ENCODE measurements at places on chromosomes 16 and 17.

DNA sequence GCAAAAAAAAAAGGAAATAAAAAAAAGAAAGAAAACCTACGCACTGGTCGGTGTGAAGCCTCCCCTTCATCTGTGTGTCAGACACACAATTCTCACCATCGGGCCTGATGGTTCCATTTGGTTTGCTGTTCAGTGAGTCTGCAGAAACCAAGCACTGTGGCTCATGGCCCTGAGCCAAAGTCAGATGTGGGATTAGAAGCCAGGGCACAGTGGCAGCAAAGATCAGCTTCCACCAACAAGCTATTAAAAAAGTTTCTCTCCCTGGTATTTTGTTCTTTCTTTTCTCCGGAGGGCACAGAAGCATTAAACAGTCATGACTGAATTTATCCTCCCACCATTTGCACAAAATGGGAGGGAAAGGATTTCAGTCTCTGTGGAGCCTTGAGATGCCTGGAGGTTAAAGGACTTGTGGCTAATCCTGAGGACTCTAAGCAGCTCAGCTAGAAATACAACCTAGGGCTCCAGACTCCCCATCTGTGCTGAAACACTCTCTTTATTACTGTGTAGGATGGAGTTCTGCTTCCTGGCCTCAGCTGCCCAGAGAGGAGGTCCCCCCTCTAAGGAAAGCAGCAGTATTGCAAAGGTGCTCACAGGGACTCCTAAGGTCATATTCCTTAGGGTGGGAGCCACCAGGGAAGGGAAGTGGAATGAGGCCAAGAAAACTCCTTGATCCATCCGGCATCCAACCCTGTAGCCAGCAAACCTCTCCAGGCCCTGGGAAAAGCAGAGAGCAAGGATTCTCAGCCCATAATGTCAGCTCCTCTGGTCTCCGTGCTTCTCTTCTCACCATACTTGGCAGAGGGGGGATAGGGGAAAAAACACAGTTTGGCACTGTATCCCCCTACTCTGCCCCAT is 28.2 kb downstream of the SLC39A11 start:
- DNase-seq: no peak

DNA sequence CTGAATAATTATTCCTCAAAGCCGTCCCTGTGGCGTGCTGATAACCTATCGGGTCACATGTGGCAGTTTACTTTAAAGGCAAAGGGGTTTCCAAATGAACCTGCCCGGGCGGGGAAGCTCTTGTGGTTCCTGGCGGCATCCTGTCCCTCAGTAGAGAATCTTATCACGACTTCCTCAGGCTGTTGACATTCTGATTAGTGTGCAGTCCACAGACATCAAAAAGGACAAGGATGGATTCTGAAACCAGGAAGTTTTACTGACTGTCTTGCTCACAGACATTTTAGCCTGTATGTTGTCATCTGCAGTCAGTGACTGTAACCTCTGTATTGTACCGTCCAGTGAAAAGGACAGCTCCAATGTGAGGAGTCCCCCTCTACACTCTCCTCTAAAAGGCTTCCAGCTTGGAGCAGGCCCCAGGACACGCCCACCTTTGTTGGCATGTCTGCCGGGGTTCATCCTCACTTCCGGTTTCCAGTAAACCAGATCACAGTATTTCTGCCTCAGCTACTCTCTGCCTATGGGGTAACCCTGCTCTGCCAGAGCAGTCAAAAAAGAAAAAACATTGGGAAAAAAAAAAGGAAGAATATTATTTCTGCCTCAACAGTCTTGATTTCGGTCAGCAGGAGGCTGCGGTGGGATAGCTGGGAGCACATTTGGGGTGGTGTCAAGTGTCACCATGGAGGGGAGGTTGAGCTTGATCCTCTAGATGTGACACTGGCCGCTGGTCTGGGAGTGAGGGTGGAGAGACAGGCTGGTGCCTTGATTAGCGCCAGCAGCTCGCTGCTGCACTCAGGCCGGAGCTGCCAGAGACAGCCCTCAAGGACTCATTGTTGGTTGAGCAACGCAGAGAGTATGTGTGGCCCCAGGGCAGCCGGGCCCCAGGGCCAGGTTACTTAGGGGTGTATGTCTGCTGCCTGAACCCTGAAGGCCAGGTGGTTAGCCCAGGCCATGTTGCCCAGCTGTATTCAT is 89.0 kb upstream of the DNAH17 start:
- no peak for DNase-seq

DNA sequence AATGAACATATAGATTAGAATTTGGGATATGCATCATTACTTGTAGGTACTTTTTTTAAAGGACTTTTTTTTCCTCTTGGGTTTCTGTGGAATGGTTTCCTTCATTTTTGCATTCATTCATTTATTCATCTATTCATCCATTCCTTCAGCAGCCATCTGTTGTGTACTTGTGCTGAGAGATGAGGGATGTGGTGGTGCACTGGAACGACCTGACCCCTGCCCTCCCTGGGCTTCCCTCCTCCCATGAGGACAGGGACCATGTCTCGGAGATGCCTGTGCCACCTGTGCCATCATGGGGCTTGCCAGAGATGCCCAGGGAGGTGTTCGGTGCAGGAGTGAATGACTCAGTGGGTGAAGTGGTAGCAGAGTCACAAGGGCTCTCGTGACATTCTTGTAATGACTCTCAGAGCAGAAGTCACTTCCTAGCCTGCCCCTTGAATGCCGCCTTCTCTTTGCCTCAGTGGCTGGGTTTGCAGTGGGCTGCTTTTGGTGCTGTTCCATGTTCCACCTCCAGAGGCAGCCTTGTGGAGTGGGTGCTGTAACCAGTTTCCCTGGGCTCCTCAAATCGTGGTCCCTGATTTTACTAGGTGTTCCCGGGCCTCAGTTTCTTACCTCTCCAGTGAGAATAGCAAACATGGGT is 43.9 kb downstream of the CLEC16A start:
- DNase-seq: no peak

GRCh38 chr16:50274326-50275097 is 8.2 kb downstream of the ADCY7 start:
- DNase-seq: no peak

GRCh38 chr17:81902653-81903414 is 796 bp downstream of the NPB start:
- no peak for DNase-seq

- DNase-seq: no peak
Observed at GRCh38 chr16:71622088-71622487, 3.9 kb upstream of the MARVELD3 start.

- DNase-seq: no peak
Observed at GRCh38 chr17:45973946-45974859, 24.8 kb upstream of the STH start.

DNA sequence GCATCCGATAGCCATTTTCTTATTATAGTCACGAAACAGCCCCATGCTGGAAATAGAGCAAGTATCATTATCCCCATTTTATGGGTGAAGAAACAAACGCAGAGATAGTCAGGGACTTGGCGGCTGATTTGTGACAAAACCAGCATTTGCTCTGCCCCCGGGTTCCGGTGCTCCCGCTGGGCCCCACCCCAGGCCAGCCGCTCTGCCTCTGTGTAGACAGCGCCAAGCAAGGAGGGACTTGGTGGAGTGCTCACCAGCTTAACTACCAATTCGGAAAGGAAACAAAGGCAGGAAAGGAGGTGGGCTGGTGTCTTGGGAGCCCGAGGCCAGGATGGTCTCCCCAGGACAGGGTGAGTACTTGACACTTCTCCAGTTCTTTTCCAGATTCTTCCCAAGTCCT is 10.0 kb downstream of the SRL start:
- DNase-seq: no peak

DNA sequence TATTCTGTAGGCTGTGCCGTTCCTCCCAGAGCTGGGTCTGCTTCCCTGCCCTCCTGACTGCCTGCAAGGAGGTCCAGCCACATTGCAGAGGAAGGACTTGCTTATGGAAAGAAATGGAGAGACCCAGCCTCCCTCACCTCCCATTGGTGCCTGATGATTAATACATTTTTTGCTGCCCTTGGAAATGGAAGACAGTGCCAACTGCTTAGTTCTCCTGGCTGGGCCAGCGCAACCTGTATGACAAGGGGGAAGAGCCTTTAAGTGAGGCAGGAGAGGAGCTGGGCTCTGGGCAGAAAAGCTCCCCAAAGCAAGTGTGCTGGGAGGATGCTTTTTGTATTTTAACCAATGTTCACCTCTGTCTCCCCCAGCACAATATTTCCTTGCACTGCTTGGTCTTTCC is 238.5 kb downstream of the SOX9 start:
- DNase-seq: no peak

GRCh38 chr16:84660973-84661372 is 12.7 kb downstream of the KLHL36 start:
- no peak for DNase-seq

DNA sequence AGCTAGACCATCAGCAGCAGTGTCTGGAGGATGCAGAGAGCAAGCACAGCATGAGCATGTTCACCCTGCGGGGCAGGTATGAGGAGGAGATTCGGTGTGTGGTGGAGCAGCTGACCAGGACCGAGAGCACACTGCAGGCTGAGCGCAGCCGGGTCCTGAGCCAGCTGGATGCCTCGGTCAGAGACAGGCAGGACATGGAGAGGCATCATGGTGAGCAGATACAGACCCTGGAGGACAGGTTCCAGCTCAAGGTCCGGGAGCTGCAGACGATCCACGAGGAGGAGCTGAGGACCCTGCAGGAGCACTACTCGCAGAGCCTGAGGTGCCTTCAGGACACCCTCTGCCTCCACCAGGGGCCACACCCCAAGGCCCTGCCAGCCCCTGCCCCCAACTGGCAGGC is 38.8 kb downstream of the PLD6 start:
- no peak for DNase-seq

- no peak for DNase-seq
Observed at GRCh38 chr16:73092236-73092781, 44.4 kb upstream of the ZFHX3 start.

DNA sequence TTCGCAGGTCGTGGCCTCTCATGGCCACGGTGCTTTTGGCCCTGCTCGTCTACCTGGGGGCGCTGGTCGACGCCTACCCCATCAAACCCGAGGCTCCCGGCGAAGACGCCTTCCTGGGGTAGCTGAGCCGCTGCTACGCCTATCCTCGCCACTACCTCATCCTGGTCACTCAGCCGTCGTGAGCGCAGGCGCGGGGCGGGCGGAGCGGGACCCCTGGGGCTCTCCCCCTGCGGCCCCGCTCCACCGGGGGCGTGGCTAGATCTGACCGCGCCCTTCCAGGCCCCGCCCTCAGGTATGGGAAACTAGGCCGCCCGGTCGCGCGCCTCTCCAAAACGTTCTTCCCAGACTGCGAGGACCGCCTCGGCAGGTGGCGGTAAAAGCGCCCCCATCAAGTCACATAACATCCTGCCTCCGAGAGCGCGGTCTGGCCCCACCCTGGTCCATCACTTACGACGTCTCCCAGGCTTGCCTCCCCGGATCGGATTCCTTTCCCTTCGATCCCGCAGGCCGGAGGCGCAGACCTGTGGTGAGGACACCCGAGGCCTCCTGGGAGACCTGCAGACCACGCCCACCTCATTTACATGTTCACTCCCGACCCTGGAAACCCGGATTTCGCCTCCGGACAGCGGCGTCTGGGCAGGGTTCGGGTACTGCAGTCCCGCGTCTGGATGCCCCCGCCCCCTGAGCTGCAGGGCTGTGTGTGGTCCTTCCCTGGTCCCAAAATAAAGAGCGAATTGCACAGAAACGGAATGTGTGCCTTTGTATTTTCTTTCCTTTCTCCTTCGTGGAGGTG is 91.5 kb upstream of the TMEM97 start:
- no peak for DNase-seq

- DNase-seq: no peak
Observed at GRCh38 chr17:68628576-68628957, 27.4 kb upstream of the FAM20A start.

- no peak for DNase-seq
Observed at GRCh38 chr16:85543536-85543935, 69.6 kb upstream of the GSE1 start.

GRCh38 chr16:53744449-53744848 is 40.5 kb downstream of the FTO start:
- no peak for DNase-seq

DNA sequence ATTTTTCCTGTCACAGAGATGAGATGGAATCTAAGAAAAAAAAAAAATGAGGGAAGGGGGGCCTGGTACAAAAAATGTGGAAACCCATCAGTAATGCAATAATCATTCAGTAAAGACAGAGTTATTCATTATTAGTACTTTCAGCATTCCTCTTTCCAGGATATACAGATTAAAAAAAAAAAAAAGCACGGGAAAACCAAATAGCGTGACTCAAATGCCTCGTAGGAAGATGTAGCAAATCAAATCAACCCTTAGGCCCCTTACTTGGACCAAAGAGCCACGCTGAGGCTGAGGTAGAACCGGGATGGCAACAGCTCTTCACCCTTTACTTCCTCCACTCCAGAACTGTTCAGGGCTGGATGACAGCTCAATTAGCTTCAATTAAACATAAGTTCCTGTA is 52.5 kb downstream of the SMG6 start:
- no peak for DNase-seq

DNA sequence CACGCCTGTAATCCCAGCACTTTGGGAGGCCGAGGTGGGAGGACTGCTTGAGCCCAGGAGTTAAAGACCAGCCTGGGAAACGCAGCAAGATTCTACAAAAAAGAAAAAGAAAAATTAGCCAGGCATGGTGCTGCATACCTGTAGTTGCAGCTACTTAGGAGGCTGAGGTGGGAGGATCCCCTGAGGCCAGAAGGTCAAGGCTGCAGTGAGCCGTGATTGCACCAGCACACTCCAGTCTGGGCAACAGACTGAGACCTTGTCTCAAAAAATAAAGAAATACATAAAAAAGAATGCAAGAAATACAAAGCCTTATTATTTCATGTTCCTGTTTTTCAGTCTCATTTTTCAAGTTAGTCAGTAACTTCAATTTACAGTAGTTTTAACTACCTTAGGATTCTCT is 5.9 kb upstream of the CNOT1 start:
- DNase-seq: no peak

DNA sequence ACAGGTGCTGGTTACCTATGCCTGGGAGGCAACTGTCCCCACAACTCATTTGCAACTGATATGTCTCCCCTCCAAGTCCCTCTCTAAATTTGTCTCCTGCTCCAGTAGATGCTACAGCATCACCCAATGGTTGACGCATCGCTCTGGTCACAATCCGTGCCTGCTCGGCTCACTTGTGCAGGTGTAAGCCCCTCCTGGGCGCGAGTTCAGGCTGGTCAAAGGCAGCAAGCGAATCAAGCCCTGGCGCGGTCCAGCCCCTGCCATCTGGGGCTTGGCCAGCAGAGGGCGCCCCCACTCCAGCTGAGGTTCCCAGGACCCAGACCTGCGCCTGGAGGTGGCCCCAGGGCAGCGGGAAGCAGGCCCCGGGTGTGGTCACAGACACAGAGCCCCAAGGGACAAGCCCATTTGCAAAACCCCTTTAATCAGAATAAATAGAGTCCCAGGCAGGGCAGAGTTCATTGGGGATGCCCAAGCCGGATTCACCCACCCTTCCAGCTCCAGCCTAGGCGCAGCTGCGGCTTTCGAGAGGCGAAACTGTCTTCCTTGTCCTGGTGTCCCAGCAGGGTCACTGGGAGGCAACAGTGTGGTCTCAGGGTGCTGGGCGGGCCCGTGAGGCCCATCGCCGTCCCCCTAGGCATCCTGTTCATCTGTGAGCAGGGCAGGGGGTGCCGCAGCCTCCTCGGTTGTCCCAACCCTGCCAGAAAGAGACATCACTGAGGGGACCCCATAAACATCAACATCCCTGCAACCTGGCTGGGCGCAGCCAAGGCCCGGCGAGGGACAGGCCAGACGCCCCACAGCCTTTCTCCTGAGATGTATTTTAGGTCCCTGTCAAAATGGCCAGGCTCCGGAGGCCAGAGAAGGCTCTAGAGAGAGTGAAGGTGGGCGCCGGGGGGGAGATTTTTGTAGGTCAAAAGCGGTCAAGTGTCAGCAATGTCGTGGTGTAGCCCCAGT is 15.8 kb downstream of the TMC6 start:
- no peak for DNase-seq
